ENCODE measurements at places on chromosomes 3 and 15. TPM values are rescaled to one million over a fixed set of nuclear protein-coding genes. Genes with fewer than 3 reads are reported as not detected.

The FBXW12 gene
- total RNA-seq = not detected

- no peak for DNase-seq
These were observed 53.1 kb downstream of the MCF2L2 start for GRCh38 chr3:183375337-183375736.

DNA sequence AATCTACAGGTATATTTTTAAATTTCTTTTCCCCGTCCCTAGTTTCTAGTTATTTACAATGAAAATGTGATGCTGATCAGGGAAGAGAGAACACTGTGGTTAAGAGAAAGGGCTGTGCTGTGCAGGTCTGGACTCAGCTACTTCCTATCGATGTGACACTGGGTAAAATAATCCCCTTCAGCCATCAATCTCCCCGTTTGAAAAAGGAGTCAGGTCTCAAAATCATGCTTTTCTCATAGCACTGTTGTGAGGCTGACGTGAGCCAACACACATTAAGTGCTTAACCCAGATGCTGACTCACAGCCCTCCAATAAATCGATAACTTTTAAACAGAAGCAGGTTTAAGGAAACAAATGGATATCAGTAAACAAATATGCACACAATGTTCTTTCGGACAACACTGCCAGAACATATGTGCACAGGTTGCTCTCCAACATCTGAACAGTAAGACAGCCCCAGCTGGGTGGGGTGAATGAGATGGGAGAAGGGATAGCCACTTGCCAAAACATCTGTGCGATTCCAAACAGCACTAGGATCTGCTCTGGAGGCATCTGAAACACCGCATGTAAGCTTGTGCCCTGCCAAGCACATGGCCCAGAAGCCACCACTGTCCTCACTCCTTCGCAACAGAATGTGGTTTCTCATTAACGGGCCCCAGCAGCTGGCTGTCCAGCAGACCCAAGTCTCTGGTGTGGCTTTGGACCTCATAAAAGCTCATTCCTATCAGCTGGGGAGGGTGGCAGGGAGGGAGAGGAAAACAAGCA is 143.2 kb upstream of the PRICKLE2 start:
- DNase-seq = no peak

- no peak for DNase-seq
These were observed 95.2 kb downstream of the SPATA16 start for GRCh38 chr3:173045770-173046382.

DNA sequence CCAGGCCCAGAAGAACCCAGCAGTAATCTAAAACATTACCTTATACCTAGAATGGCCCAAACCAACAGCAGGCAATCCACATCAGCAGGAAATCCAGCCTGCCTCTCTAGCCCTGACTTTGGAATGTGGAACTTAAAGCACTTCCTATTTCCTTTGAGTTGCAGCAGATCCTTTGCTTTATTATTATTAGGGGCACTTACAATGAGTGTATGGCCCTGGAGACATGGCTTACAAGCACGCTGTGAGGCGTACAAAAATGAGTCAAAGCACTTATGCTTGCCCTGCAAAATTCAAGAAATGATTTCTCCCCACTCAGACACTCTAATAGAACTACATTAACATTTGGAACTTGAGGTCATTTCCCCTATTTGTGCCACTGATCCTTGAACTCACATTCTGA is 9.5 kb upstream of the KNSTRN start:
- no peak for DNase-seq

All from Panc1 (cell line).